ENCODE measurements at places on chromosomes 3 and 15. TPM values are rescaled to one million over a fixed set of nuclear protein-coding genes. Genes with fewer than 3 reads are reported as not detected.

EPB42 gene
- polyA plus RNA-seq = not detected

PARP15 gene
- polyA plus RNA-seq = 0.28 TPM

LRTM1 gene
- polyA plus RNA-seq = not detected

TNIK gene
- polyA plus RNA-seq = 6.3 TPM

UCN2 gene
- polyA plus RNA-seq = 6.8 TPM

DPPA2 gene
- not detected for polyA plus RNA-seq

ST3GAL6 gene
- 27.9 TPM for polyA plus RNA-seq
